ENCODE measurements at places on chromosomes 7 and 10. TPM values are rescaled to one million over a fixed set of nuclear protein-coding genes. Genes with fewer than 3 reads are reported as not detected.

DNA sequence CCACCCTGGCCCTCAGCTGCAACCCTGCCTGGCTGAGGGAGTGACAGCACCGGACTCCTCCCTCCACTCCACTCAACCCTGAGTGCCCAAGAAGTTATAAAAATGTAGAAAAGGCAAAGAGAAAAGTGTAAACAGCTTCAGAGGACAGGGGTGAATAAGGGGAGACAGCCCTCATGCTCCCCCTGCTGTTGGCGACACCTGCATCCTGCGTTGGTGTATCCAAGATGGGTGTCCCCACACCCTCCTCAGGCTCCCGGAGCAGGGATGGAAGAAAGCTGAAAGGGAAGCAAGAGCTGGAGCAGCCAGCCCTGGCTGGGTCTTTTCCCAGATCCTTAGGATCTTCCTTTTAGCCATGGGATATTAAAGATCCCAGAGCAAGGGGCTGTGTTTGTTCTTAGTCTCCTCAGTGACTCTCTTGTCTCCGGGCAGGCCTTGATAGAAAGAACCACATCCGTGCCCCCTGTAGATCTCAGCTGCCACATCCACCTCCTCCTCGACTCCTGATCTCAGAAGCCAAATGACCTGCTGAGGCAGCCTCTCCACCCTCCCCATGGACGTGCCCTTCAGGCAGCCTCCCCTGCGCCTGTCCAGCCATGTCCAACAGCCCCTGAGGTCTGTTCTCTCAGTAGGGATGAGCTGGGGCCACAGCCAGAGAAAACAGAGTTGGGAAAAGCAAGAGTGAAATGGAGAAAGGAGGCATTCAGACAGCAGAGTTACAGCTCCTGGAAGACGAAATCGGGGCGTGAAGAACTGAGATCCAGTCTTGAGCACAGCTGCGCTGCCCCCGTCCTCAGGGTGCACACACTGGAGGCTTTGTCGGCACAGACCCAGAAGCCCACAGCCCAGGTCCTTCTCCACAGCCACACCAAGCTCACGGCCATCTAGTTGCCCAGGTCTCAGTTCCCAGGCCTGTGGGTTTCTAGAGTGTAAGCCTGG is 6.8 kb downstream of the FAM131B start:
- no peak for DNase-seq

GRCh38 chr7:108789451-108789850 is 219.8 kb downstream of the DNAJB9 start:
- no peak for DNase-seq

DNA sequence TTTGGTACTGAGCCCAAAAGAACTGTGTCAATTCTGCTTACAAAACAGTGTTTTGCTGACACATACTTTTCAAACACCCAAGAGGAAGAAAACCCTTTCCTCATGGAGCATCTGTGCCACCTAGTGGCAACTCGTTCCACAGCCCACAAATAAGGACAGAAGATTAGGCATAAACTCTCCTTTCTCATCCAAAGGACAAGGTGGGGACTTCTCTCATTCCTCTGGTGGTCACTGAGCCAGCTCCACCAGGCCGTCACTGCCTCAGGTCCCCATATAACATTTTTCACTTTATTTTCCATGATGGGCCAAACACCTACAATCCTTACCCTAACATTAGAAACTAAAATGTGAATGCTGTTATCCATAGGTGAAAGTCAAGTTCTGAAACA is 76.9 kb downstream of the RNF216 start:
- peak; percentile 88 for DNase-seq

- DNase-seq: no peak
Measured at GRCh38 chr7:136688601-136689000, 179.9 kb upstream of the CHRM2 start.

GRCh38 chr7:73827567-73828106 is 3.2 kb upstream of the CLDN4 start:
- no peak for DNase-seq

DNA sequence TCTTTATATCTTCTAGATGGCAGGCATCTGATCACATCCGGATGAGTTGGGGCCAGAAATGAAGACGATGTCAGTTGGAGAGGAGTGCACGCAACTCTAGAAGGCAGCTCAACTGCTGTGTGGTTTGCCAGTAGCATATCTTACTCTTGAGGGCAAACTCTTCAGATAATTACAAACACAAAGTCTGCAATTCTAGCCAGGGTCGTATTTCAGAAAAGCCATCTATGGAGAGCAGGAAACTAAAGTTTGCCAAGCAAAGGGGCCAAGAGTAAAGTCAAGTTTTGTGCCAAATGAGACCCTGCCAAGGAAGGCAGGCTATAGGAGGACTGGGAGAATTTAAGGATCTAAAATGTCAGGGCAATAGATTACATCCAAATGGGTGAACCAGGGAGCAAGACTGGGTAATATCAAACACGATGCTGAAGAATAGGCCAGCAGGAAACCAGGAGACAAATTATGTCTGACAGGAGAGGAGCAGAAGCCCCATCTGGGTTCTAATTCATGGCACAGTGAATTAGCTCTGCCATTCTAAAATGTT is 312.5 kb upstream of the SEMA3C start:
- DNase-seq: no peak

Gene SBDS
- 104 TPM for total RNA-seq

Gene NYAP1
- total RNA-seq: 0.89 TPM

Gene GDF10
- total RNA-seq: not detected
